ENCODE measurements at places on chromosomes 2 and 18.

DNA sequence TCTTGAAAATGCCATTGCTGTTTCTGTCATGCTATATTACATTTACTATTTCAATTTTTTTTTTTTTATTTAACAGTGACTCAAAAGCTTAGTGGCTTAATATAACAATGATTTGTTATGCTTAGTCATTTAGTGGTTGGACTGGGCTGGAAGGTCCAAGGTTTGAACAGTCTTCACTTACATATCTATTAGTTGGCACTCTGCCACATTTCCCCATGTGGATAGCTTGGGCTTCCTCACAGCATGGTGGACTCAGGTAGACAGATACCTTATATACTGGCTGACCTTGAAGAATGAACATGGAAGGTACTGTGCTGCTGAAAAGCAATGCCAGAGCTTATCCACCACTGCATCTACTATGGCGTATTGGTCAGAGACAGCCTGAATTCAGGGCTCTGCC lies 909.5 kb upstream of the SOX11 start:
- DNase-seq = peak; percentile 1

GRCh38 chr18:72762515-72763122 lies 105.2 kb downstream of the NETO1 start:
- peak; percentile 80 for DNase-seq

- no peak for DNase-seq
These were observed 29.6 kb downstream of the CELF4 start for GRCh38 chr18:37535968-37536367.

DNA sequence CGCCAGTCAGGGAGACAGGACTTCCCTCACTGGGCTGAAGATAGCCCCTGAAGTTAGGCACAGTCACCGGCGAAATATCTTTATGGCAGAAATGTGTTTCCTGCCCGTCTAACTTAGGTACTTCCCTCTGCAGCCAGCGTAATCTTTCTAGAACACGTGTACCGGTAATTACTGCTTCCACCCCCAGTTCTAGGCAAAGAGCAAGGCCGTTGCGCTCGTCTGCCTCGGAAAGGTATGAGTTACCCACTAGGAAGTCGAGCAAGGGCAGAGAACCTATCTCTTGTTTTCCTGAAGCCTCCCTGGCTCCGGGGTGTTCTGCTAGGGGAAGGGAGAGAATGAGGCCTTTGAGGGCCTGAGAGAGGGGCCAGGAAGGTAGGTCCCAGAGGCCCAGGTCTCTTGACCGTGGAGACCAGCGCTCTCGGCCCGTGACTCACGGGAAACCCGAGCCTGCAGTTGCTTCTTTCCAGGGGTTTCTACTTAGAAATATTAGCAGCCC lies 70.0 kb downstream of the TWSG1 start:
- peak; percentile 88 for DNase-seq

GRCh38 chr2:223113161-223113560 lies 61.2 kb downstream of the KCNE4 start:
- no peak for DNase-seq

- no peak for DNase-seq
These were observed 1438.0 kb upstream of the ZEB2 start for GRCh38 chr2:145957929-145958328.

DNA sequence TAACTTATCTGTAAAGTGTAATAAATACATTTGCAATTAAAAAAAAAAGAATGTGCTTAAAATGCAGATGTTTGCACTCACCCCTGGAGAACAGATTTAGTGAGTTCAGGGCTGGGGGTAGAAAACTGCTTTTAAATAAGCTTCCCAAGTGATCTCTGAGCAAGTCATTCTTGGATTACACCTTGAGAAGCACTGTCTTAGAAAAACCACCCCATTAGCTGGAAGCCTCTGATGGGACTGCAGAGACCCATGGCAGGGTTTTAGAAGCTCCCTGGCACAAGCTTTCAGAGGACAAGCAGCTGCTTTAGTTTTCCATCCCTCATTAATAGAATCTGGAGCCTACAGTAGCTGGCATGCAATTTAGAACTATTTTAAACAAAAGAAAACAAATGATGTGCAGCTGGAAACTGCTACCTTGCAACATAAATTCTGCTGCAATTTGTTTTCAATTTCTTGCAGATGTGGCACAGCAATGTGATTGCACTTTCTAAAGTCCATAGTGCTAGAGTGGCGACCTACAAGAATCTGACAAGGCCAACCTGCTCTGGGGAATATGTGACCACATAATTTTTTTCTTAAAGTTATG lies 141.5 kb downstream of the CDC42EP3 start:
- DNase-seq = no peak

- no peak for DNase-seq
These were observed 7.6 kb upstream of the KCTD1 start for GRCh38 chr18:26555804-26556553.

DNA sequence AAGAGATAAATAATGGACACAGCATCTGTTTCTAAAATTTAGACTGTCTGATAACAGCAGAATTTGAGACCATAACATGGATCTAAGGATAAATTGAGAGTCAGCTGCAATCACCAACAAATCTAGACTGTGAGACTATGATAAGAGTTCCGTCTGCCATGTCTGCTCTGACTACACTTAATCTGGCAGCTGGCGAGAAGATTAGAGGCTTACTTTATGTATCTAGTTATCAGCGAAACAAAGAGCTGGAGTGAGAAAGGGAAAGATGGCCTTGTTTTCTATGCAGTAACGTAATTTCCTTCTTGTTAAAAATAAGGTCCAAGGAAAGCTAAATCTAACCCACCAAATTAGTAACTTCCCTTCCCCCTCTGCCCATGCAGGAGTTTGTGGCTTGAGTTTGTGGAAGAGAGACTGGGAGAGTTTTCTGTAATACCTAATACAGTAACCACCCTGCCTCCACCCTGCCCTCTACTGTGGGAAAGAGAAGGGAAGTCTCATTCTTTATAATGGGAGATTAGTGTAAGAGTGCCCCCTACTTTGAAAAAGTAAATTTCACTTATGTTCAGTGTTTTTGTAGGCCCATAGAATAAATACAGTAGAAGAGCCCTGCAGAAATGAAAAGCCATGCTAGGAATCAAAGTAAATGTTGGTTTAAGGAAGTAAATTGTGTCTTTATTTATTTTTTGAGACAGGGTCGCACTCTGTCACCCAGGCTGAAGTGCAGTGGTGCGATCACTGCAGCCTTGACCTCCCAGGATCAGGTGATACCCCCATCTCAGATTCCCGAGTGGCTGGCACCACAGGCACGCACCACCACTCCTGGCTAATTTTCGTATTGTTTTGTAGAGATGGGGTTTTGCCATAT lies 27.5 kb downstream of the EML4 start:
- peak; percentile 87 for DNase-seq

GRCh38 chr2:144477281-144477956 lies 42.5 kb downstream of the ZEB2 start:
- DNase-seq = no peak

GRCh38 chr18:55781481-55781957 lies 193.5 kb upstream of the TCF4 start:
- DNase-seq = peak; percentile 65

GRCh38 chr18:25832001-25832604 lies 258.3 kb downstream of the SS18 start:
- DNase-seq = peak; percentile 65

GRCh38 chr2:17416884-17417391 lies 101.3 kb downstream of the RAD51AP2 start:
- DNase-seq = no peak

- no peak for DNase-seq
These were observed 61.4 kb upstream of the TFCP2L1 start for GRCh38 chr2:121346407-121346806.

DNA sequence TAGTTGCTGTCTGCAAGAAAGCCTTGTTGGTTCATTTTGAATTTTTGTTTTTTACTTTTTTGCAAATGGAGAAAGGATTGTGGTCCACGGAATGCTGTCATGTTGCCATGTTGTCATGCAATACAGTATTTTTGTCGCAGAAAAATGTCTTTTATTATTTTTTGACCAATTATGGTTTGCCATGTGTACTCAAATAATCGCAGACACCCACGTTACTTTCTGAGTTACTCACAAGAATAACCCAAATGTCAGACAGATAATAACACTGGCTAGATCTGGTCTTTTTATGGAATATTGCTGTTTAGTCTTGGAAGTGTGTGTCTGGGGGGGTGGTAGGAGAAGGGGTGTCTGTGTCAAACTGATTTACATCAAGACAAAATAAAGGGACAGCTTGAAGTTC lies 188.9 kb downstream of the LTBP1 start:
- no peak for DNase-seq

- DNase-seq = peak; percentile 49
These were observed 1.0 kb upstream of the BMPR2 start for GRCh38 chr2:202375033-202375608.

DNA sequence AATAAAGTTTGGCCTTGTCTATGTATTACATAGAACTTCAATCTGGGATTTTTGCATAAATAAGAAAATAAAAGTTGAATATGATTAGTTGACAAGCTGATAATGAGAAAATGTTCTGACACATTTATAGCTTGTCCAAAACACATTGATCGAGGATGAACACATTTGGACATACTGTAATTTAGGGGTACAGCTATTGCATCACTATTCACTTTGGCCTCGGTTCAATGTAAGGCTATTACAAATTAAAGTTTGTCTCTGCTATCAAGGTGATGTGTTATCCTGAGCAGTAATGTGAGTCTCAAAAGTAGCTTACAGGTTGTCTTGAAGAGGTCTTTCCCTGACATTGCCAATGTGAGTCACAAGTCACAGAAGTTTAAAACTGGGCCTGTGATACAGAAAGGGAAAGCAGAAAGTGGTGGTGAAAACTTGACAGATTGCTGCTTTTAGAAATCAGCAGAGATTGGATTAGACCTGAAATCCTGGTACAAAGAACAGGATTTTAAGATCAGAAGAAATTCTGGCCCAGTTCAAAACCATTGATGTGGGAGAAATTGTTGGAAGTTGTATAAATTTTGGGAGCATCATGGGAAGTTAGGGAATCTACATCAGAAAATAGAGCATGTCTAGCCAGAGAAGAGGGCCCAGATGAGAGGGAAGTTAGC lies 674.1 kb downstream of the NYAP2 start:
- DNase-seq = no peak

DNA sequence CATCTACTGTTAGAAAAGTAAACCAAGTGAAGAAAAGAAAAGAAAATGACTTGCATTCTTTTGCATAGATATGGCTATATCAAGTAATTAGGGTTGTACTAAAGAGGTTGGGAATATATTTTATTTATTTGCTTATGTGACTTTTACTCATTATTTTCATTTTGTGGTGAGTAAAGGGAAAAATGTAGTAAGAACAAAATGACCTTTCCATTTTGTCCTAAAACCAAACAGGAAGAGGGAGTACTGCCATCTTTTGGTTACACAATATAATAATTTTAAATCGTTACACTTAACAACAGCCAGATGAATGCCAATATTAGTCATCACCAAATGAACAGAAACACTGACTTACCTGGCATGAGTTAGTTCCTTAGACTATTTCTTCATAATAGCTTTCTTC lies 47.3 kb upstream of the NDUFV2 start:
- DNase-seq = peak; percentile 66

- peak; percentile 55 for DNase-seq
These were observed 26.1 kb upstream of the SEMA4C start for GRCh38 chr2:96895746-96896651.

GRCh38 chr2:238727585-238728329 lies 120.1 kb upstream of the TWIST2 start:
- no peak for DNase-seq

- peak; percentile 37 for DNase-seq
These were observed 78.1 kb downstream of the RTTN start for GRCh38 chr18:70127359-70127758.

DNA sequence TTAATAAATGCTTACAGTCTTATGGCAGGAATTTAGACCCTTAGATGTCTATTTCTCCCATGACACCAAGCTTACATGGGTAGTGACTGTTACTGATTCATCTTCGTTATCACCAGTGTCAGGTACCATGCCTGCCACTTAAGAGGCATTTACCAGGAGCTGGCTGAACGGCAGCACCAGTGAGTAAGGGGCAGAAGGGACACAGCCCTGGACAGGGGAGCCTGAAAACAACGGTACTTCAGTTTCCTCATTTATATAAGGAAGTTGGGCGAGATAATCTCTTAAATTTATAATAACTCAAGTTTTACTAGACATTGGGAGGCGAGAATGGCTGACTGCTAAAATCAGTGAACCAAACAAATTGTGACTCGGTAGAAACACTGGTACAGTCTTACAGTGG lies 1.2 kb downstream of the COA5 start:
- DNase-seq = peak; percentile 43

- no peak for DNase-seq
These were observed 1383.5 kb downstream of the DPP10 start for GRCh38 chr2:115825912-115826311.

DNA sequence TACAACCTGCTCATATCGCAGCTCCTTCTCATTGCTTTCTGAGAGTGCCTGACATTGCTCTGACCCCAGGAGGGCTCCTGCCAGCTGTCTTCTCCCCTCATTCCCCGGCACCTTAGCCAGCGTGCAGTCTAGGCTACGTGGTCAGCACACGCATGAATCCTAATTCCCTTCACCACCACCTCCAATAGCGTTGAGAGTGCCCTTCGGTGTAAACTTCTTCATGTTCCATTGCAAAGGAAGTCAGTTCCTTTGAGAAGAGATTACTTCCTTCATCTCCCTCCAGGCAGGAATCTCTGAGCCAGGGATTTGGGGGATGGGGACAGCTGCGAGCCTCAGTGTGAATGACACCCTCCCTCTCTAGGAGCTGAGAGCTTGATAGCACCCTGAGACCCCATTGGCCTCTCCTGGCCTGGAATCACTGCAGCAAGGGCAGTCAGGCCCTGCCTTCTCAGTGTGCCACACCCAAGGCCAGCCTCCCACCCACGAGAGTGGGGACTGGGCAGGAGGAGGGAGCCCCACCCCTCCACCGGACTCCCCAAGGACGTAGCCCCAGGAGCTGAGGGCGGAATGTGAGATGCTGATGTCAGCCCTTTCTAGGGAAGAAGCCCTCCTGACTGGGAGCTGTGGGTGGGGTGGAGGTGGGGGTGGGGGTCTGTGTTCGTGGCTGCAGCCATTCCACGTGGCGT lies 53.4 kb downstream of the SLC66A2 start:
- no peak for DNase-seq

DNA sequence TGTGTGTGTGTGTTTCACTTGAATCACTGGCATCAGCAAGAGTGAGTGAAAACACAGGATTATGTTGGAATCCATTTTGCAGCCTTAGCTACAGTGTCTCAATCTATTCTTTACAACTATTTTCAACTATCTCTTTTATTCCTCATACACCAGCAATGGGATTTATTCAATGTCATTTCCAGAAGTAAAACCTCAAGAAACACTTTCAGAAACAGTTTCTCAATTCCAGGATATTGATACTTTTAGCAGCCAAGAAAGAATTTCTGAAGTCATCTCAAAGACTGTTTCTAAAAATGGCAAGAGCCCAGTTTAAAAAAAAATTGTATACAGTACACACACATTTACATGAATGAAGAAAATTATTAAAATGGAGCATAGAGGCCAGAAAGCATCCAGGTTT lies 171.6 kb downstream of the FIGN start:
- DNase-seq = no peak

DNA sequence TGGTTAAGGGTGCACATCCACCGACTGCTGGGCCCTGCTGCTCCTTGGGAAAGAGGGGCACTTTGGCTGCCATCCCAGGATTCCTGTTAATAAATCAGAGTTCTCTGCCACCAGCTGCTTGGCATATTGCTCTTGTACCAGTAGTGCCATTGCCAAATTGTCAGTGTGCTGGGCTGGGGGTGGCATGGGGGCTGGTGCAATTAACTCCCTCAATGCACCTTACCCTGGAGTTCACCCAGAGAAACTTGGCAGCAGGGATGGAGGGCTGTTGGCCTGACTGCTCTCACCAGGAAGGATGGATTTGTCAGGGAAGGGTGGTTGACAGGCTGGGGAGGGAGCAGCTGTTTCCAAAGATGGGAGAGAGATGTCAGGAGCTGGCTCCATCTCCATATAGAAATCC lies 94.6 kb upstream of the SKOR2 start:
- no peak for DNase-seq

- peak; percentile 65 for DNase-seq
These were observed 35.8 kb upstream of the ASPRV1 start for GRCh38 chr2:69997015-69997830.
